ENCODE measurements at places on chromosomes 12 and 14.
A peak's percentile ranks its signal among the peaks of the same experiment; 100 is the strongest.

DNA sequence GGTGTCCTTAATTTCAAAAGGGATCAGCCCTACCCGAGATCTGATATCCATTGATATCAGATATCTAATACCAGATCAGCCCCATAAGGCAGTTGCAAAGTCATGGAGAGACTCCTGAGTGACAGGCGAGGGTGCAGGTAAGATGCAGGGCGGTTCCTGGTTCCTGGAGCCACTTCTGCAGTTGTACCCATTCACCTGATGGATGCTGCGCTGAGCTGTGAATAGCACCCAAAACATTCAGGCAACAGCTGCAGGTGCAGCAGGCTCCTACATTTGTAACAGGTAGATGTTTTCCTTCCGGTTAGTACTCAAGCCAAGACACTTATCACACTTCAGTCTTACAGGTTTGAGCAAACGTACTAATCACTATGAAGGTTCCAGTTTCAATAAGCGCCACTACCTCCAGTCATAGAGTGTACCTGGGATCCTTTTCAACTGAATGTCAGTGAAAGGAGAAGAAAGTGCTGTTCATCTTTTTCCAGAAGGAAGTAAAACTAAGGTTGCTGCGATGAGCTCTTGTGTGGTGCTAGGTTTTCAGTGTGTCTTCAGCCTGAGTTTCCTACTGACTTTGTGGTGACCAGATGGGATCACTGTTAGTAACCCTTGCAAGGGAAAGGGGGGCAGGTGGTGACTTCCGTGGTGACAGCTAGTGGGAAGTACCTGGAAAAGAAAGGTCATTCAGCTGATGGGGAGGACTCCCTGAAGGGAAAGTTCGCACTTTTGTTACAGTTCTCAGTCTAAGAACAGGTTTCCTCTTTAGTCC, 1.9 kb downstream of the ATP6V0A2 start:
- peaks cover 16% of the 10 kb centered on the region for H3K4me1 ChIP-seq
- DNase-seq: no peak
- peak overlapping the region; percentile 91 for H3K4me3 ChIP-seq
- no peaks in the 10 kb centered on the region for H3K27me3 ChIP-seq
- no peak overlapping the region for H3K27ac ChIP-seq
- H3K36me3 ChIP-seq: peaks cover 11% of the 10 kb centered on the region

- H3K4me1 ChIP-seq: no peaks in the 10 kb centered on the region
- no peak overlapping the region for H3K27ac ChIP-seq
- no peak overlapping the region for H3K4me3 ChIP-seq
- H3K36me3 ChIP-seq: no peaks in the 10 kb centered on the region
- DNase-seq: peak; percentile 4
Observed at GRCh38 chr12:132196038-132196872, 52.0 kb downstream of the NOC4L start.

- DNase-seq: no peak
- no peak overlapping the region for H3K4me3 ChIP-seq
- no peak overlapping the region for H3K27ac ChIP-seq
- no peaks in the 10 kb centered on the region for H3K4me1 ChIP-seq
Observed at GRCh38 chr14:35551081-35551480, 17.1 kb downstream of the INSM2 start.

DNA sequence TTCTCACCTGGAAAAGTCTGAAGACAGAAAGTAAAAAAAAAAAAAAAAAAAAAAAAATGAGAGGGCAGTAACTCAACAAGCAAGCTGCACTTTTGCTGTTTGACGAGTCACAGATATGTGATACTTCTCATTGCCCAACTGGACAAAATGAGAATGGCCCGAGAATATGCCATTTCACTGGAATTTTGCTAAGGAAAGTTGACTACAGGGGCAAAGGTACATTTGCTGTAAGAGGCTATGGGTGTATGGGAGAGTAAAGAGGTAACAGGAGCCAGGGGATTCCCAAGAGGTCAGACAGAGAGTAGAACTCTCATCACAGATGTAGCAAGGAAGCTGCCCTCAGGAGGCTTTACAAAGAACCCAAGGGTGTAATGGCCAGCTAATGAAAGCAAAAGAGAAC, 22.9 kb downstream of the KIF21A start:
- H3K4me3 ChIP-seq: no peak overlapping the region
- H3K27ac ChIP-seq: peak overlapping the region; percentile 66
- DNase-seq: peak; percentile 22
- H3K36me3 ChIP-seq: peaks cover 17% of the 10 kb centered on the region
- H3K4me1 ChIP-seq: peaks cover 19% of the 10 kb centered on the region
- H3K27me3 ChIP-seq: no peaks in the 10 kb centered on the region

GRCh38 chr12:110937104-110937641, 16.8 kb upstream of the MYL2 start:
- H3K27me3 ChIP-seq: no peaks in the 10 kb centered on the region
- DNase-seq: peak; percentile 61
- no peak overlapping the region for H3K4me3 ChIP-seq
